ENCODE measurements at places on chromosomes 6 and 20.

DNA sequence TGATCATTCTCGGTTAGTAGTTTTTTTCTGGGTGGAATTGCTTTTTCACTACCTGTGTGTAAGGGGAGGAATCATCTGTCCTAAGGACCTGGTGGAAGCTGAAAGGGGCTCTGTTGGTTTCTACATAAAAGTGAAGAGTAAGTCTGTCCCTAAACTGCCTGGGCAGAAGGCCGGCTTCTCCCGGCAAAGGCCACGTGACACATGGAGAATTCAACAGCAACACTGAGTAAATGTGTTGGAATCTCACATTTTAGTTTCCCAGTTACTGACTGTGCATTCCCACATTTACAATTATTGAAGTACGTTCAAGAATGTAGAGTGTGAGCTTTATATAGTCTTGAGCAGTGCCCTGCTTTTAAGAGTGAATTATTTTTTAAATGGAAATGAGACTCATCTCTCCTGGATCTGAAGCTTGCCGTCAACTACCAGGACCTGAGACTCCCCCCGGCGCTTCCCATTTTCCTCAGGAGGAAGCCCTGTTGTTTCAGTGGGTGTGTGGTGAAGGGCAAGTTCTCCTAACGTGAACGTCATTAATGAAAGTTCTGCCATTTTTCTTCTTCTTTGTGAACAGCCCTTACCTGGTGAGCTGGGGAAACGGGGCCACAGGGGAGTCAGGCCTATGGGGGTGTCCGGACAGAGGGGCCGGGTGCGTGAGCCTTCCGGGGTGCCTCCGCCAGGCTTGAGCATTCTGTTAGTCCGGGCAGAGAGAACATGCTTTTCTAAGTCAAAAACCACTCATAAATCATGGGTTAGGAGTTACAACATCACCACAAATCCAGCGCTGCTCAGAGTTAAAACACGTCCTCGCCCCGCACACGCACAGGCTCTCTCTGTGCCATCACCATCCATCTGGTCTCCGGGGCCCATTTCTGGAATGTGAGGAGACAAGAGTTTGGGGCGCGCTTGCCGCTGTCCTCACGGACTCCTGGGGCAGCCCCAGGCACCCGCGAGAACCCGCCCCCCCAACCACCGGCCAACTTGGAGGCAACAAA, 56.6 kb upstream of the SMOC2 start:
- DNase-seq = no peak

DNA sequence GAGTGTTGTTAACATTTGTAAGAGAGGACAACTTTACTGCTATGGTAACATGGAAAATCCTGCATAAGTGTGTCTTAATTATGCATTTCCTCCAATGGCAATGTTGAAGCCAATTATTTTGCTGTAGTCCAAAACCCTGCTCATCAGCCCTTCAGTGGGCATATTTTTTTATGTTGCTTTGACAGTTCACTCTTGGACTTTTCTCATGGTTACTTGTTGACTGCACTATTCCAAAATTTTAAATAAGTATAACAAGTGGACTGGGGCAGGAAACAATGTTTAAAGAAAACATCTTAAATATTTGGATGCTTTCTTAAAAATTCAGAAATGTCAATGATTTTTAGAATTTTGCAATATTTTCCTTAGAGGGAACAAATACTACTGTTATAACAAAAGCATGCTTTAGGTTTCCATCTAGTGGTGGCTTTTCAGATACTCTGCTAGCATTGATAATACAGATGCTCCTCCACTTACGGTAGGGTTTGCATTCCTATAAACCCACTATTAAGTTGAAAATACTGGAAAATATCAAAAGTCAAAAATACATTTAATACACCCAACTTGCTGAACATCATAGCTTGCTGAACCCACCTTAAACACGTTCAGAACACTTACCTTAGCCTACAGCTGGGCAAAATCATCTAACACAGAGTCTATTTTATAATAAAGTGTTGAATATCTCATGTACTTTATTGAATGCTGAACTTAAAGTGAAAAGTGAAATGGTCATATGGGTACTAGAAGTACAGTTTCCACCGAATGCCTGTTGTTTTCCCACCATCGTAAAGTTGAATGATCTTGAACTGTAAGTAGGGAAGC, 86.4 kb downstream of the ADGRG6 start:
- DNase-seq = no peak

GRCh38 chr6:15430931-15431405, 185.1 kb downstream of the JARID2 start:
- DNase-seq = peak; percentile 41

DNA sequence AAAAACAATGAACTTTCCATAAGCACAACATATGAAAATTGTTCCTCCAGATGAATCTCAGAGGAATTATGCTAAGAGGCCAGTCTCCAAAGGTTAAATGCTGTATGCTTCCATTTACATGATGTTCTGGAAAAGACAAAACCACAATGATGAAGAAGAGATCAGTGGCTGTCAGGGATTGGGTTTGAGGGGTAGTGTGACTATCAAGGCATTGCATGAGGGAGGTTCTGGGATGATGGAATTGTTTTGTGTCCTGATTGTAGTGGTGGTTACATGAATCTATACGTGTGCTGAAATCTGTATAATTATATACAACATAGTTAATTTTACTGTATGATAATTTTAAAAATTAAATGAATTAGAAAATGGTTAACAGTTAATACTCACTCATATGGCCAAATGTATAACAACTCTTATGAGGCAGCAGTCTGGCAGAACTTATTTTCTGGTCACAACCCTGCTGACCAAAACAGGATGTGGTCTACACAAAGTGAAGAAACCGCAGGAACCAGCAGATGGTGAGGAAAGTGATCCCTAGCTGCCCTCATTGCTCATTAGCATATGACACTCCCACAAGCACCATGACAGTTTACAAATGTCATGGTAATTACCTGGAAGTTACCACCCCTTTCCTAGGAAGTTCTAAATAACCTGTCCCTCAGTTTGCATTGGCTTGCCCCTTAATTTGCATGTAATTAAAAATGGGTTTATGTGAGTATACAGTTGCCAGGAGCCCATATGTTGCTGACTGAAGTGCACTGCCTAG, 31.9 kb downstream of the NSFL1C start:
- DNase-seq = peak; percentile 30

DNA sequence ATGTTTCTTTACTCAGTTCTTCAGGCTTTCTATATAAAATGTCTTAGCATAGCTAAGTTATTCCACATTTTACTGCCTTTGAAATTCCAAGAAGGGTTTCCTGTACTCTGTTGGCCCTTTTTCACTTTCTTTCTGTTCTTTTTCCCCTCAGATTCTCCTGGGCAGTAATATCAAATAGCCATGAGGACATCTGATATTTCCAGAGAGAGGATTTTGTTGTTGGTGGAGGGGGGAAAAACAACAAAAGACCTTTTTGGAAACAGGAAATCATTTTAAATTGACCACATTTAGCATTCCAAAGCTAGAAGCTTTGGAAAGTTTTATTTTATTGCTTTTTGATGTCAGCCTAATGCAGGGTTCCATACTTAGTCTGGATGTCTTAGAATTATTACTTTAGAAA, 445.4 kb downstream of the GJA1 start:
- no peak for DNase-seq

Measured in gastrocnemius medialis (tissue), 4 donors.